ENCODE measurements at places on chromosomes 11 and 22.

DNA sequence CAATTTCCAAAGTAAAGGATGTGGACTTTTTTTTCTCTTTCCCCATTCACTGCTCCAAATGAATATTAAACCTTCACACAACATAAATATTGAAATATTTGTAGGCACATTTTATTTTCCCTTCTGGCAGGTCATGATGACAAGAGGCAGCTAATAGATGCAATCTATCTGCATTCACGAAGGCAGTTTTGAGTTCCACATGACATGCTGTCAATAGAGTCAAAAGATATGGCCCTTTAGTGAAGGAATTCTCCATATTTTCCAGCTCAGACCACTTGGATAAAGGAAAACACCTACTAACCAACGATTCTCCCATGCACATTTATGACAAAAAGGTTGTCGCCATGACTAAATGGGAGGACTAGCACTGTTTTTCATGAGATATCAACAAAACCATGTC is 37.9 kb downstream of the TENM4 start:
- no peak for DNase-seq

DNA sequence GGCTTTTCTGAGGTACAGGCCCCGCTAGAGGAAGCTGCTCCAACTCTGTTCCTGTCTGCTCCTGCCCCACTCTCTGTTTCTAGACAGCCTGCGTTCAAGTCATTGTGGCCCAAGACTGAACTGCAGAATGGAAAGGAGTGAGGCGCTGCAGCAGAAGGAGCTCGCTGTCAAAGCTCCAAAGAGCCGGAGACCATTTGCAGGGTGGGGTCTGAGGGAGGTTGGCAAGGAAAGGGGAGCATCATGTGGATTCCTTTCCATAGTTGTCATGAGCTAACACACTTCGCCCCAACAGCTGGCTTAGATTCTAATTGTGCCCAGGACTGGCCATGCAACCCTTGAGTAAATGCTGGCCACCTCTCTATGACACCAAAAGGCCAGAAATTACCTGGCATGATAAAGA is 18.8 kb downstream of the APOL4 start:
- DNase-seq = no peak

DNA sequence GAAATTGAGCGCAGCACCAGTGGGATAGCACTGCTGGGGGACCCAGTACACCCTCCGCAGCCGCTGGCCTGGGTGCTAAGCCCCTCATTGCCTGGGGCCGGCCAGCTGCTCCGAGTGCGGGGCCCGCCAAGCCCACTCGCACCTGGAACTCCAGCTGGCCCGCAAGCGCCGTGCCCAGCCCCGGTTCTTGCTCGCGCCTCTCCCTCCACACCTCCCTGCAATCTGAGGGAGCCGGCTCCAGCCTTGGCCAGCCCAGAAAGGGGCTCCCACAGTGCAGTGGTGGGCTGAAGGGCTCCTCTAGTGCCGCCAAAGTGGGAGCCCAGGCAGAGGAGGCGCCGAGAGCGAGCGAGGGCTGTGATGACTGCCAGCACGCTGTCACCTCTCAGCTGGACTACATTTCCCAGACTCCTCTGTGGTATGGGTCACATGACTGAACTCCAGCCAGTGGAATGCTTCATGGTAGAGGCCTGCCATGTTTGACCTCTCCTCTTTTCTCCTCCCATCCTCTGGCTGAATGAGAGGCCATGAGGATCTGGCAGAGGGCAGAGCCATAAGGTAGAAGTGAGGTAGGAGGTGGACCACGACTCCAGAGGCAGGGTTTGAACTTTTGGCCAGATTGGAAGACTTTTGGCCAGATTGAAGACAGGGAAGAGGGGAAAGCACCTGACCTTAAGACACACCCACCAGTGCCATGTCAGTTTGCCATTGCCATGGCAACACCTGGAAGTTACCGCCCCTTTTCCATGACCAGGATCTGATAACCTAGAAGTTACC is 6.2 kb downstream of the MRGPRD start:
- DNase-seq = no peak

GRCh38 chr11:95241681-95242081 is 10.7 kb upstream of the SESN3 start:
- DNase-seq = no peak

- no peak for DNase-seq
These were observed 380.0 kb upstream of the NARS2 start for GRCh38 chr11:78954696-78955095.

- no peak for DNase-seq
These were observed 5.2 kb downstream of the SCYL1 start for GRCh38 chr11:65530157-65530496.

DNA sequence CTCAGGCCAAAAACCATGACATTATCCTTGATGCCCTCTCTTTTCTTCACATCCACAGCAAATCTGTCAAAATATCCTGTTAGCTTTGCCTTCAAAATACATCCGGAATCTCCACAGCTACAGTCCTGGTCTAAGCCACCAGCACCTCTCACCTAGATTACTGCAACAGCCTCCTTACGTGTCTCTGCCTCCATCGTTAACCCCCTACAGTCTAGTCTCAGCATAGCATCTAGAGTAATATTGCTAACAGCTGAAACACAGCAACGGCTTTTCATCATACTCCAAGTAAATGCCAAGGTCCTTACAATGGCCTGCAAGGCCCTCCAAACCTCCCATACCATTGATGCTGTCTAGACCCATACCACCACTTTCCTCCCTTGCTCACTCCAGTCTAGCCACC is 4.4 kb downstream of the TSG101 start:
- DNase-seq = no peak

GRCh38 chr11:30357872-30358271 is 35.0 kb downstream of the ARL14EP start:
- no peak for DNase-seq

DNA sequence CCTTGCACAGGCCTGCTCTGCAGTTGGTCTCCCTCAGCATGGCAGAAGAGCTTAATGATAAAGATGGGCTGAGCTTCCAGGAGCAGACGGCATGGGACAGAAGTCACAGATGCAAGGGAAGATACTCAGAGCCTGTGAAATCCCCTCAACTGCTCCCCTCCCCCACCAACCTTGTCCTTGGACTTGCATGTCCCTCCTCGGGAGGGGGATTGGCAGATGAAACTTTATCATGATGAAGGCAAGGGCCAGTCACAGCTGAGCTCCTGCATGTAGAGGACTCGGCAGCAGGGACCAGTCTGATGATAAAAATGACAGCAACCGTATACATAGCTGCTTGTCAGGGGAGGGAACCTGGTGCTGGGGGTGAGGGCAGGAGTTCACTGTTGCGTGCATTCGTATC is 6.8 kb upstream of the SLC22A8 start:
- DNase-seq = no peak

DNA sequence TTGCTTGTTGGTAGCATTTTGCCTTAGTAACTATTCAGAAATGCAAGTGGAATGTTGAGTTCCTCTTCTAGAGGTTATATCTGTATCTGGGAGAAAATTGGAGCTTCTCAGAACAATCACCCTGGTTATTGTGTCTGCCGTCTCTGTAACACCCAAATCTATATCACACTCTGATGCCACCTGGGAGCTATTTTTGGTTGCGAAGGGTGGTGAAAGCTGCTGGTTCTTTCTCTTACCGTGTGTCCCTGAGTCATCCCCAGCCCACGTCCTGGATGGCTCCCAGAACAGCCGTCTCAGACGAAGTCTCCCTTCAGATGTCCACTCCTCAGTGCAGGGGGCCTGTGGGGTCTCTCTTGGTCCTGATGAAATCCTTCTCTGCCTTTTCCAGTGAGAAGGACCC is 83.5 kb downstream of the C22orf31 start:
- DNase-seq = no peak

DNA sequence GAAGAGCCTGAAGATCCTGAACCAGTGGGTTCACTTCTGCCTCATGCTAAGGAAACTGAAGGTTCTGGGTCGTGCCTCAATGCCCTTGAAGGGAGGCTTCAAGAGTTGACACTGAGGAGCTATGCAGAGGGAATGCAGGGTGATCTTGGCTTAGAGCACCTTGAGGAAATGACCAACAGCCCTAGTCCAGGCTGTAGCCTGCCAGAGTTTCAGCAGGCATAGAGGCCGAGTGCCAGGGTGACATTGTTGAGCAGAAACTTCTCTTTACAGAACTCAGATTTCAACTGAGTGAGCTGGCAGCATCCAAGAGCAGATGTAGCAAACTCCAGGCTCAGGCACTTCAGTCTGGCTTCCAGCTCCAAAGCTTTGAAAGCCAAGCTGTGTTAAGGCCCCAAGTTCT is 23.1 kb upstream of the CAPRIN1 start:
- peak; percentile 42 for DNase-seq

DNA sequence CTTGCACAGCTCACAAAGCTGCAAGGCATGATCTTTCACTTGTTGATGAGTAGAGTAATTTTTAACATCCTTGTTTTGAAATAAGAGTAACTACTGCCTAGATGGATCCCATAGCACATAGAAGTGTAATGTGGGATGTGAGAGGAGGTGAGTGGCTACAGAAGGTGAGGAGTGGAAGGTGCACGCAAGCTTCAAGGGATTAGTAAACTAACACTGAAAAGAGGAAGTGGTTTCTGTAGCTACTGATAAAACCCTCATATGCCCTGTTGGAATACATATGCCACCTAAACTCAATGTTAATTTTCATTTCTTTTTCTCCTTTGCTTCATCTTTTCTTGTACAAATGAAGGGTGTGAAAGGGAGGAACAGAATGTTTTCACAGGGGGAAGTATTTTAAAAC is 22.0 kb upstream of the CTSC start:
- no peak for DNase-seq

GRCh38 chr11:4886186-4886585 is 4.5 kb downstream of the OR51T1 start:
- DNase-seq = no peak

DNA sequence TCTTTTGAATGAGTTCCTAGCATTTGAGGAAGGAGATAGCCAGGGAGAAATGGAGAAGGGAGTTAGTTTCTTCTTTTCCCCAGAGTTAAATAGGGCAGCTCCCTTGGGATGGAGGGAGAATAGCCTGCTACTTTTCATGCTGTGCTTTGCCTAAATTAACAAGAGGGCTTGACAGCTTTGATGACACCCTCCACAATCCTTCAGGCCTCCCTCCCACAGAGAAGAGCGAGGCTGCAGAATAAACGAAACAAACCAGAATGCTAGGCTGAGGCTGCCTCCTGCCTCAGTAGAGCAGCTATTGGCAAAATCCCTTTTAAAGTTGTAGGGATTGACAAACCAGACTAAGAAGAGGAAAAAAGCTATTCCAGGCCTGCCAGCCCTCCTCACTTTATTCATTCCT is 94.6 kb downstream of the C11orf58 start:
- no peak for DNase-seq

GRCh38 chr11:121494355-121495099 is 41.8 kb upstream of the SORL1-AS1 start:
- DNase-seq = peak; percentile 58

DNA sequence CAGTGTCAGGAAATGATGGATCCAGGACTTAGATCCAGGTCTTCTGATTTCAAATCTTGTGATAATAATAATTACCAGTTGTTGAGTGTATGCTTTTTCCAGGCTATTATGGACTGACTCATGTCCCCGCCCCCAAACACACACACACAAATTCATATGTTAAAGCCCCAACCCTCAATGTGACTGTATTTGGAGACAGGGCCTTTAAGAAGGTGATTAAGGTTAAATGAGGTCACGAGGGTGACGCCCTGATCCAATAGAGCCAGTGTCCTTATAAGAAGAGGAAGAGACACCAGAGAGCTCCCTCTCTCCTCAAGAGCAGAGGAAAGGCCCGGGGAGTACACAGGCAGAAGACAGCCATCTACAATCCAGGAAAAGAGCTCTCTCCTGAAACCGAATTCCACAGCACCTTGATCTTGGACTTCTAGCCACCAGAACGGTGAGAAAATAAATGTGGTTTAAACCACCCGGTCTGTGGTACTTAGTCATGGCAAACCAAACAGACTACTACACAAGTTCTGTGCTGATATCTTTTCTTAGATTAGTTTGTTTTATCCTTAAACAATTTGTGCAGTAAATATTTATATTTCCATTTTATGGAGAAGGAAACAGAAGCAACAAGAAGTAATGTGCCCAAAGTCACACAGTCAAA is 8.2 kb downstream of the TMPRSS5 start:
- DNase-seq = no peak

DNA sequence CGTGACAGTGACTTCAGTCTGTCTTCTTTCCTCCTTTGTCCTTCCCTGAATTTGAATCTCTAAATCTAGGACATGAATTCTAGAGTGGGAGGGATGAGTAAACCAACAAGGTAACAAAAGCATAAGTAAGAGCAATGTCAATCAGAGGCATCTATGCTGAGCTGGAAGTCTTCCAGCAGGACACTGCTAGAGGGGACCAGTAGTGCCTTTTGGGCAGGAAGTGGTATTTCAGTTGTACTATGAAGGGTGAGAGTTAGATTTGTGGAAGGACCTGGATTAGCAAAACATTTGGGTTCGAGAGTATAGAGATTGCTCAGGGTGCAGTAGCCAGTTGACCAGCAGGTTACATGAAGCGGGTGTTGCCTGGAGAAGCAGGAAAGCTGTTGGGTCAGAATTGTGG is 40.3 kb downstream of the MEI1 start:
- DNase-seq = no peak

DNA sequence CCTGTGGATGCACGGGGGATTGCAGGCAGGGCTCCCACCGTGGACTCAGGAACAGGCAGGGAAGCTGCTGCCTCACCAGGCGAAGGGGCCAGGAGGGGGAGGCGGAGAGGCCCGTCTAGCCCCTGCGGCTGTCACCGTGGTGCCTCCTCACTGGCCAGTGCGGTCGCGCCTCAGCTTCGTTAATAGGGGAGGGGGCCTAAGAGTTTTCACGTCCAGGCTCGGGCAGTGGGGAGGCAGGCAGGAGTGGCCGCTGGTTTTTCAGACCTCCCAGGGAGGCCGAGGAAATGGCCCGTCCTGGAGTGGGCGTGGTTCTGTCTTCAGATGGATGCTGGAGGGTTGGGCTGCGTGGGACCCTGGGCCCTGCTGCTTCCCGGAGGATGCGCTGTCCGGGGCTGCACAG is 91.1 kb upstream of the B3GAT1 start:
- no peak for DNase-seq

GRCh38 chr11:31823644-31824331 is 12.7 kb upstream of the PAX6 start:
- DNase-seq = no peak

GRCh38 chr11:19813158-19813879 is 100.7 kb downstream of the NAV2 start:
- no peak for DNase-seq

DNA sequence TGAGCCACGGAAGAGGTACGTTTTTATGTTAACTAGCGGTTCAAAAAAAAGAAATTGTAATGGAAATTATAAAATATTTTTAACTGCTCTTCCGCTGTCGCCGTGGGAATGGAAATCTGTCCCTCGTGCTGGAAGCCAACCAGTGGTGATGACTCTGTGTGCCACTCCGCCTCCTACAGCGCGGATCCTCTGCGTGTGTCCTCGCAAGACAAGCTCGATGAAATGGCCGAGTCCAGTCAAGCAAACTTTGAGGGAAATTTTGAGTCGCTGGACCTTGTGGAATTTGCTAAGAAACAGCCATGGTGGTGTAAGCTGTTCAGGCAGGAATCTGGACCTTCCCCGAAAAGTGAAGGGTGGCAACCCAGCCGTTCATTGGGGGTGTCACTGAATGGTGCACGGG is 2.9 kb upstream of the CBX7 start:
- no peak for DNase-seq
